Fibroblast of skin of abdomen (primary cell): ENCODE measurements at places on chromosomes 7 and 10.

- DNase-seq = no peak
Measured at GRCh38 chr7:127930341-127931328, 100.6 kb downstream of the LRRC4 start.

- no peak for DNase-seq
Measured at GRCh38 chr7:65966146-65966545, 15.9 kb downstream of the GUSB start.

- peak; percentile 82 for DNase-seq
Measured at GRCh38 chr10:62076891-62077290, 175.4 kb downstream of the ARID5B start.

- peak; percentile 98 for DNase-seq
Measured at GRCh38 chr10:75959209-75959608, 527.8 kb downstream of the LRMDA start.

DNA sequence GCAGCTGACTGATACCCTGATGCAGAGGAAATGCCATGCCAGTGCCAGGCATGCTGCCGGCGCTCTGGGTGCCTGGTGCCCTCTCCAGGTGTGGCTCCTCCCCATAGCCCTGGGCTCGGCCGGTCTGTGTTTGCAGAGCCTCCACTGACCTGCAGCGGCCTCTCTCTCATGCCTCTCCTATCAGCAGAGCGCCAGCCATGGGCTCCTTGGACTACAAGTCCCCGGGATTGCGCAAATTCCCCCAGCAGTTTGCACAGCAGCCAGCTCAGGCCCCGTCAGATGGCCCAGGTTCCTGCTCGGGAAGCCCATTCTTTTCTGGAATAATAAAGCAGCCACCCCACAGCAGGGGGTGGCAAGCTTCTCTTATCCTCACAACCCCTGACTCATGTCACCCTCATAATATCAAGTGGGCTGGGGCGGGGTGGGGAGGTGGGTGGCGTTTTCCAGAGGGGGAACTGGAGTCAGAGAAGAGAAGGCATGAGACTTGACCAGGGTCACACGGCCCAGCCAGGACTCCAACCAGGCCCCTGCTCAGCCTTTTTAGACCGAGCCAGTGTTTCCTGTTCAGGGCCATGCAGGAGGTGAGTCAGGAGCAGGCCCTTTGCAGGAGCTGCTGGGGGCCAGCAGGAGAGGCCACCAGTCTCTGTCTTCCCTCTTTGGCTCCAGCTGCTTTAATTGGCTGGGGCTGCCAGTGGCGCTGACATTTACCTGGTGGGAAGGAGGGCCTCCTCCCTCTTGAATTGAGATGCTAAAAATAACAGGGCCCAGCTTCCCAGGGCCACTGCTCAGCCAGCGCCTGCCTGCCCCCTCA lies 58.6 kb downstream of the ZMIZ1 start:
- peak; percentile 61 for DNase-seq

- DNase-seq = peak; percentile 79
Measured at GRCh38 chr10:118173296-118173695, 126.6 kb upstream of the RAB11FIP2 start.

DNA sequence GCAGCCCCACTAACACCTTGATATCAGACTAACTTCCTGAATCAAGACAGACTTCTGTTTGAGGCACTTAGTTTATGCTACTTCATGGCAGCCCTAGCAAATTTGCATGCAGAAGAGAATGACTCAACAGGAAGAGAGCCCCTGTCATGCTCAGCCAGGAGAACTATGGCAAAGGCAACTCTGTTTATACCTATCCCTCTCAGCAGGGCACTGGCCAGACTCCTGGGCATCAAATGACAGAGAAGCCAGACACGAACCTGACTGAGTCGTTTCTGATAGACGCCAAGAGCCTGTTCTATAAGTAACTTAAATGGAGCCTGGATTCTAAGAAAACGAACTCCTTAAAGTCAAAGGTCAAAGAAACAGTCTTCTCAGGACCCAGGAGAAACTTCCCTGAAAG lies 50.9 kb upstream of the UNC5B start:
- DNase-seq = no peak

DNA sequence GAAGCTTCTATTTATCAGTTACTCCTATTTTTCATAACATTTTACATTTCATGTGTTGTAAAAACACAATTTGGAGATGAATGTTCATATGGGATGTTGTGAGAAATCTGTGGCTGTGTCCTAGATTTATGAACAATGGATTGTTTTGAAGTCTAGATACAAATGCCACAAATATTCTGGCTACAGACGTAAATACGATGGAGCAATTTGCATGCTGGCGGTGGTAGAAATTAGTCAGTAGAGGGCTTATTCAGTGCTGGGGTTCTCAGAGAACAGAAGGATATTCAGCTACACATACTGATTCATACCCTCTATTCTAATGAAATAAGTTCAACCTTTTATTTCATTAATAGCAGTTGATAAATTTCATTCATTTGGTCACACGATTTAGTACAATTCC lies 48.8 kb downstream of the PLPP4 start:
- peak; percentile 70 for DNase-seq

DNA sequence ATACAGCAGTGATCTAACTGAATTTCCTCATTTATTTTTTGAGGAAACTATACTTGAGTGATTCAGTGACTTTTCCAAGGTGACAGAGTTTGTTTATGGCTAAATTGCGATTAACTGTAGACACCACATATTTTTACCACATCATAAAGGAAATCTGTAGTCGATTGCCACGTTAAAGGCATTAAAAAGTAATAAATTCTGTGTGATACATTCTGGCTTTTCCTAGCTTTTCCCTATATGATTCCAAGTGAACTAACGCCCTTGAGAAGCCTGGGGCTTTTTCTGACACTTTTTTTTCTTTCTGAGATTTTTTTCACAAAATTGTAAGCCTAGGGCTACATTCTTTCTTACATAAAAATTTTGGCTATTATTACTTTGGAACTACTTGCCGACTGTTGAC lies 266.9 kb downstream of the BICC1 start:
- no peak for DNase-seq

DNA sequence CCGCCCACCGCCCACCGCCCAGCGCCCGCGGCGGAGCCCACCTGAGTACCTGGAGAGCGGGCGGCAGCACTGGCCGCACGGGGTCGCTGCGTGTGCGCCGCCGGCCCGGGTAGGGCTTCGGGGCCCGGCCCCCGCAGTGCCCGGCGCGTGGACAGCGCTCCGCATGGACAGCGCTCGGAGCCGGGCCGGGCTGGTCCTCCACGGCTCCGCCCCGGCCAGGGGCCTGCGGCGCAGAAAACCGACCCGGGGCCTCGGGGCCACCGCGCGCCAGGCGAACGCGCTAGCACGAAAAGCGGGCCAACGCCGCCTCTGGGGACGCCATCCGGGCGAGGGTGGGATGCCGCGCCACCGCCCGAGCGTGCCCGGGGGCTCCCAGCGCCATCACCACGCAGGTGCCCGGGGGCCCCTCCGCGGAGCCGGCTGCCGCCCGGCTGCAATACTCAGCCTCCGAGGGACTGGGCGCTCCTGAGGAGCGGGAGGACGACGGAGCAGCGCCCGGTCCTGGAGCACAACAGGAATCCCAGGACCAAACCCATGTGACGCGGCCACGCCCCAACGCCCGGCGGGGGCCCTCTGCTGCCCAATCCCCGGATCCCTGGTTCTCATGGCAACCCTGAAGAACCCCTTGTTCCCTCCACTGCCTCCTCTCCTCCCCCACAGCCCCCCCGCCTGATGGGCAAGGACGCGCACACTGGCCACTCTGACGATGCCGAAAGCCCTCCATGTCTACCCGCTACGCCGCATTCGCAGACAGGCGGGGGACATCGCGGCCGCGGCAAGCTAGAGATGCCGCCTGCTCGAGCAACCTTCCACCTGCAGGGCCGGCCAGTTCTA lies at the start of gene GRB10:
Gene GRB10 (minus strand): TSS at position 522 of the 834 bp plus-strand sequence. CDS start 50,574 bp downstream, outside the sequence.
- no peak for DNase-seq

DNA sequence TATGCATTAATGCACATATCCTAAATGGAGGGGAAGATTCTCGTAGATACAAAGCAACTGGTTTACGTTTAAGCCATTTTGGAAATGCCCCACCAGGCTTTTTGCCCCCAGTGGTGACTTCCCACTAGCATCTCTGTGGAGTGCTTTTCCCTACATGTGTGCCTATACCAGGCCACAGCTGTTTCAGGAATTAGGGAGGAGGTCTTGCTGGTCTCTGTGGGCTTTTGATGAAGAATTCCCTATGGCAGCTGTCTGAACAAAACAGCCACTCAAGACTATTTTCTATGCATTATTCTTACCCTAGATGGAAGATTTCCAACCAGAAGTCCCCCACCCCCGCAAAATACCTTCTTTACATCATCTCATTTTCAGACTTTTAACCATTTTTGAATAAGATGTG lies 52.0 kb upstream of the NMT2 start:
- DNase-seq = no peak

- DNase-seq = no peak
Measured at GRCh38 chr10:97858001-97858439, 8.4 kb downstream of the GOLGA7B start.

GRCh38 chr7:153835712-153836265 lies 216.4 kb upstream of the DPP6 start:
- no peak for DNase-seq

GRCh38 chr7:121109145-121109544 lies 120.6 kb downstream of the CPED1 start:
- no peak for DNase-seq

- peak; percentile 56 for DNase-seq
Measured at GRCh38 chr10:6383096-6383812, 180.5 kb downstream of the PFKFB3 start.

GRCh38 chr10:44853148-44853734 lies 57.9 kb upstream of the TMEM72 start:
- DNase-seq = peak; percentile 63

DNA sequence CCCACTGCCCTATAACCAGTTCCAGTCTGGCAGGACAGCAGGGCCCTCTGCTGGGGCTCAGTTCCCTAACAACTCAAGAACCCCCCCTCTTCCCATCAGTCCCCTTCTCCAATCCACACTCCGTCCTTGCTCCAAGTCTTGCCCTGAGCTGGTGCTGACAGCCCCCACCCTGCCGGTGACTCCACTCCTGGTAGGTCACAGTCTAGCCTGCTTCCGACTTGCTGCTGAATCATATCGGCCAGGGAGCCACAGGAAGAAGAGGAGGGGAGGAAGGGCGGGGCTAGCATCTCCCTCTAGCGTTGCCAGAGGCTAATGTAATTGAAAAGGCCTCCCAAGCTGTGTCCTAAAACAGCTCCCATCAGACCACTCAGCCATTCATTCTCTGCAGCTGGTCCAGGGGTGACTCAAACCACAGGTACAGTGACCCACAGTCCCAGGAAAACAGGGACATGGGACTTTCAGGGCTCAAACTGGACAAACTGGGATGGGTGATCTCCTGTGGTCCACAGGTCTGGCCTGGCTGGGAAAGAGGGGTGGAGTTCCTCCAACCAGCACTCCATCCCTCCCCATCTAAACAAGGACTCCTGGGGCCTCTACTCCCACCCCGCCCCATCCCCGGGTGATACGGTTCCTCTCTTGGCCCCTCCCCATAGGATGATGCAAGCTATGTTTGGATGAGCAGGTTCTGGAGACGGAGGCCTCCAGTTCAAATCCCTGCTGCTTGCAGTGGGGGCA lies 158.8 kb downstream of the SH3PXD2A start:
- DNase-seq = peak; percentile 96

- DNase-seq = peak; percentile 78
Measured at GRCh38 chr10:8279598-8279997, 225.1 kb downstream of the GATA3 start.

DNA sequence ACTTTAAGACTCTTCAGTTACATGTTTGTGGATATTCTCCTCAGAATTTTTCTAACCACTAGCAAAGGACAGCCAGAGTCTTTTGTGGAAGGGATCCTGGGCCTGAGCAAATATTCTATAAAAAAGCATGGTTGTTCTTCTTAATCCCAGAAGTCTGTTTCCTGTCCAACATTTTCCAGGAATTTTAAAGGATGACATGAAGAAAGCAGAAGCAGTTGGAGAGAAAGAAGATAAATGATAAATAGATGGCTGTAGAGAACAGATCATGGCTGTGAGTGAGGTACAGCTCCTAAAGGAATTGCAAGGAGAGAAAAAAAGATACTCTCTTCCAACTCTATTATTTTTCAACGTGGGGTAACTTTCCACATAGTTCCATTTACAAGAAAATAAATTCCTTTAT lies 91.8 kb upstream of the STEAP4 start:
- no peak for DNase-seq

DNA sequence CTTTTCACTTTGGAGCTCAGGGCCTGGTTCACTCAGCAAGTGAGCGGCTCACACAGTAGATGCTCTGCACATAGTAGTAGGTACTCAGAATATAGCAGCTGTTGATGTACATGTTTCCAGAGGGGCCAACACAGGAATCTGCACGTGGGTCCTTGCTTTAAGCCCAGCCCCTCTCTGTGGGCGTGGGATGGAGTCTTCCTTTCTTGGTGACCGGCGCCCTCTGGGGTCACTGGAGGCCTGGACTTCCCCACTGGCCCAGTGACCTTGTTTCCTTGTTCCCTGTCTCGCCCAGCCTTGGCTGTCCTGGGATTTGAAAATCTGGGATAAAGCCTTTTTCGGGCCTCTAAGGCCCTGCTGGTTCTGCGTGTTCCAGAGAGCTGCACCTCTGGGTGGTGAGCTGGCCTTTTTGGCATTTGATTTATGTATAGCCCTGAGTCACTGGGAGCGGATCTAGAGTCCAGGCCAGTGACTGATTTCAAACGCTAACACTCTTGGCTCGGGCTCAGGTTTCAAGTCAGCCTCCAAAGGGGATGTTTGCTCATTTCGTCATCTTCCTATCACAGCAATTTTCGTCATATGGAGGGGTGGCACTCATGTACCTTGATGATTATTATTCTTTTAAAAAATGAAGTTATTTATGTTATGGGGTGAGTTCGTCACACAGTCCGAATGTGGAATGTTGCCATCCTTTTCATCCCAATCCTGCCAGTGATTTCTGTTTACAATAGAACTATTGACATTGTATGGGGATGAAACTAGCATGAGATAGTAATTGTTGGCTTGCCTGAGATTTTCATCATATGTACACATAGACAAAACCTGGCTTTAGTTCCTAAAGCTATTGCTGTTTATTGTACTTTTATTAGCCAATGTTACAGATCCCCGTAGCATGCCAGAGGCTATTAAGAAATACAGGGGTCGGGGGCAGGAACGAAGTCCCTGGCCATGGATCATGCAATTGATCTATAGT lies 65.5 kb downstream of the CUX1 start:
- DNase-seq = peak; percentile 99

GRCh38 chr10:71816421-71816851 lies 34.6 kb downstream of the PSAP start:
- DNase-seq = no peak

DNA sequence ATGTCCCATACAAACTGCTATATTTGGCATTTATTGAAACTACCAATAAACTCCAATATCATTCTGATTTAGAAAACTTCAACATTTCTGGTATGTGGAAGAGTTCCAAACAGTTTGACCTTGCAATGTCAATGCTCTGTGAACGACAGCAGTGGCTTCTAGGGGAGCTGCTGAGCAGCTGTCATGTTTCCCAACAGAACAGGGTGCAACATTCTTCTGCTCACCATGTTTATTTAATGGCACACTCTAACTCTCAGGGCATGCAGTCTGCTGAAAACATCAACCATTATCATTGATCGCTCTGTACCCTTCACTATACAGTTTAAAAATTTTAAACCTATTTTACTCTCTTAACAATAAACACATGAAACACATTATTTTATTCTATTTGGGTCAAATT lies 25.9 kb downstream of the LMOD2 start:
- no peak for DNase-seq
